Large intestine (tissue), 12 donors: ENCODE measurements at places on chromosomes 2 and 18. TPM values are rescaled to one million over a fixed set of nuclear protein-coding genes. Genes with fewer than 3 reads are reported as not detected.

Gene CCBE1
- 2.5 TPM for polyA plus RNA-seq

Gene UPP2
- polyA plus RNA-seq, result 0.04 TPM

Gene SLC20A1
- polyA plus RNA-seq, result 42.1 TPM

Gene UGT1A5
- 0.15 TPM for polyA plus RNA-seq

Gene MAPK4
- polyA plus RNA-seq, result 1.5 TPM

Gene STPG4
- 0.18 TPM for polyA plus RNA-seq

Gene KCNK3
- polyA plus RNA-seq, result 3.3 TPM

Gene MYL1
- polyA plus RNA-seq, result 10.9 TPM

Gene PLEKHM3
- 11.3 TPM for polyA plus RNA-seq

Gene MAL
- 0.30 TPM for polyA plus RNA-seq

Gene AOX1
- polyA plus RNA-seq, result 6.4 TPM

Gene RALB
- 102 TPM for polyA plus RNA-seq

Gene BOLL
- 0.09 TPM for polyA plus RNA-seq

Gene SERPINB4
- polyA plus RNA-seq, result not detected

Gene TRIM54
- polyA plus RNA-seq, result 0.60 TPM

Gene WNT10A
- 1.5 TPM for polyA plus RNA-seq

Gene AKAIN1
- 0.12 TPM for polyA plus RNA-seq

Gene SPP2
- 0.06 TPM for polyA plus RNA-seq

Gene NDC80
- polyA plus RNA-seq, result 11.8 TPM

Gene EFHD1
- 1.7 TPM for polyA plus RNA-seq

Gene DQX1
- polyA plus RNA-seq, result 12.9 TPM

Gene ARHGAP28
- 13.7 TPM for polyA plus RNA-seq

Gene GALNT3
- 68.2 TPM for polyA plus RNA-seq

Gene OSR1
- 17.7 TPM for polyA plus RNA-seq

Gene FAM110C
- 20.0 TPM for polyA plus RNA-seq

Gene SKOR2
- polyA plus RNA-seq, result not detected

Gene POTEF
- polyA plus RNA-seq, result not detected

Gene TANC1
- polyA plus RNA-seq, result 22.6 TPM

Gene CTAGE1
- polyA plus RNA-seq, result 0.10 TPM

Gene CNDP1
- polyA plus RNA-seq, result 0.27 TPM

Gene RNF125
- polyA plus RNA-seq, result 11.7 TPM

Gene RAB6C
- polyA plus RNA-seq, result 0.21 TPM

Gene L3MBTL4
- polyA plus RNA-seq, result 4.0 TPM

Gene VIT
- polyA plus RNA-seq, result 0.13 TPM
